Nephron progenitor cell (in vitro differentiated cells): ENCODE measurements at places on chromosomes 5 and 9.

DNA sequence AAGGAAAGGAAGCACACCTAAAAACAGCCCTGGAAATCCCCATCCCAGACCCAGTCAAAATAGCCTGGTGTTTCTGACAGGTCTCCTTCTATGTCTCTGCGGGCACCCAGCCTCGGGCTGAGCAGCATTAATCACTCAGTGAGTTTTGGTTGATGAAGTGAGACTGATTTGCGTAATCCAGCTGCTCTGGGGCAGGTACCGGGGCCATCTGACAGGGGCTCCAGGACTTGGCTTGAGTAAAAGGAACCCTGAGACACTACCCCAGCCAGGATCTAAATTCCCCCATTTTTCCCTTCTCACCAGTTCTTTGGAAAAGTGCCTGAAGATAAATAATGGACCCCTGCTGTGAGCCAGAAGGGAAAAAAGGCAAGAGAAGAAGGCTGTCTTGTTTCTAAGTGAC, 596 bp downstream of the SLC28A3 start:
- H3K27ac ChIP-seq: peak overlapping the region; percentile 16
- no peaks in the 10 kb centered on the region for H3K36me3 ChIP-seq
- peaks cover 11% of the 10 kb centered on the region for H3K27me3 ChIP-seq
- H3K4me1 ChIP-seq: peaks cover 13% of the 10 kb centered on the region

DNA sequence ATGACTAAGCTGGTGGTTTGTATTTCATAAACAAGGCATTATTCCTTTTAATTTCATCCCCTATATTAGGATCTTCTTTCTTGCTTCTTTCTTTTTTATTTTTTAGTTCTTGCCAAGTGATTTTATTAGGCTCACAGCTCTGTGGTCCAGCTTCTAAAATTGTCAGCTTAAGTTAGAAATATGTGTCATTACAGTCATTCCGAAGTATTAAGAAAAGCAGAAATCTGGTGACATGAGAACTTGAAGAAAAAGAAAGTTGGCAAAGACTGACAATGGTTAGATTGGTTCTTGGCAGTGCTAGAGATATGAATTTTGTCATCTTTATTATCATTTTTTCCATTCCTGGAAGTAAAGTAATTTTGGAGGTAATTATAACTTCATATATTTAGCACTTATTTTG, 166.5 kb upstream of the PRR16 start:
- no peaks in the 10 kb centered on the region for H3K36me3 ChIP-seq
- DNase-seq: no peak
- no peaks in the 10 kb centered on the region for H3K4me1 ChIP-seq
- H3K27me3 ChIP-seq: peaks cover 2% of the 10 kb centered on the region
- no peak overlapping the region for H3K4me3 ChIP-seq

GRCh38 chr5:79806741-79807140, 117.1 kb downstream of the CMYA5 start:
- H3K4me1 ChIP-seq: peaks cover 19% of the 10 kb centered on the region
- H3K4me3 ChIP-seq: no peak overlapping the region
- no peak for DNase-seq
- H3K27ac ChIP-seq: no peak overlapping the region

- H3K4me3 ChIP-seq: no peak overlapping the region
- peaks cover 17% of the 10 kb centered on the region for H3K4me1 ChIP-seq
- peaks cover 6% of the 10 kb centered on the region for H3K27me3 ChIP-seq
- no peaks in the 10 kb centered on the region for H3K36me3 ChIP-seq
- no peak for DNase-seq
These were observed 241.1 kb upstream of the PIK3R1 start for GRCh38 chr5:67974471-67974870.

DNA sequence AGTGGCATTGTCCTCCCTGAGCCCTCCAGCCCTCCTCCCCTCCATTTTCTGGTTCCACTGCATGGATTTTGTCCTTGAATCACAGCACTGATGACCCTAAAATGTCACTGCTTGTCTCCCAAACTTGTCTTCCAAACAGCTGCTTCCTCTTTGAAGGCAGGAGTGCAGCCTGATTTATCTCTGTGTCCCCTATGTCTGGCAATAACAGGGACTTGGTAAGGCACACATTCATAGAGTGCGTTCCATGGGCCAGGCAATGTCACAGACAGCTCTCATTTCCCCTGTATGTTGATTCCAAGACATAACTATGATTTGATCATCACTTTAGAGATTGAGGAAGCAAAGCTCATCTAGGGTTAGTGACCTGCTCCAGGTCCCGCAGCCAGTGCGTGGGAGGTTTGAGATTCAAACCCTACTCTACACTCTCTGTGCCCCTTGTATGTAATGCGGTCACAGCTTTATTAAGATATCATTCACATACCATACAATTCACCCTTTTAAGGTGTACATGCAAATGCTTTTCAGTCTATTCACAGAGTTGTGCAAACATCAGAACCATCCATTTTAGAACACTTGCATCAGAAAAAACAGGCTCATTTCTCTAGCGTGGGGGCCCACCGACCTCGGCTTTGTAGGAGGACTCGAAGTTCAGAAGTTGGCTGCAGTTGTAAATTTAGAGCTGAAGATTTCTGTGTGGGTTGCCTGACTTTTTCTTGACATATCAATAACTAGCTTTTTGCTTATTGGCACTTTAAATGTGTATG, 28.4 kb upstream of the BOD1 start:
- no peaks in the 10 kb centered on the region for H3K36me3 ChIP-seq
- DNase-seq: no peak
- H3K4me3 ChIP-seq: no peak overlapping the region
- peaks cover 67% of the 10 kb centered on the region for H3K4me1 ChIP-seq
- H3K27me3 ChIP-seq: peaks cover 11% of the 10 kb centered on the region

- H3K36me3 ChIP-seq: no peaks in the 10 kb centered on the region
- H3K27me3 ChIP-seq: peaks cover 93% of the 10 kb centered on the region
- H3K27ac ChIP-seq: no peak overlapping the region
- DNase-seq: no peak
- H3K4me1 ChIP-seq: peaks cover 14% of the 10 kb centered on the region
- H3K4me3 ChIP-seq: peak overlapping the region; percentile 77
These were observed 1.2 kb downstream of the PDE8B start for GRCh38 chr5:77211691-77212047.

DNA sequence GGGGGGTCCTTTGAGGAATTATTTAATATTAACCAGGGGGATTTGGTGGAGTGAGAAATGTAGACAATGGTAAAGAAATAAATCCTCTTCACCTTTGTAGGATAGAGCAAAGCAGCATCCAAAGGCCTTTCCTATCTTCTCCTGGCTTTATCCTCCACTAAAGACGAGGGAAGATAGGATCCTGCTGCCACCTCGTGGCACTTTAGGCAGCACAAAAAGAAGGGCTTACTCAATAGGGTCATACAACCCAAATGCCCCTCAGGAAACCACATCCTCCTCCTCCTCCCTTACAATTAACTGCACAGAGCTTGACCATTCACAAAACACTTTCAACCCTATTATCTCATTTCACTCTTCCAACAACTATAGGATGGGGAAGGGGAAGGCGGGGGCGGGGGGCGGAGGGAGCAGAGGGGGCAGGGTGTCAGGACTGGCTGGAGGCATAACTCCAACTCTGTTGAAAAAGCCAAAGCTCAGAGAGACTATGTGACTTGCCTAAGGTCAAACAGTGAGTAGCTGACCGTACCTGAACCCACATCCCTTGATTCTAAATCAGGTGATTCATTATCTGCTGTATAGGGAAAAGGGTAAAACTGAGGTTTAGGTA, 45.4 kb upstream of the MYOT start:
- H3K27ac ChIP-seq: no peak overlapping the region
- H3K36me3 ChIP-seq: no peaks in the 10 kb centered on the region
- peak; percentile 38 for DNase-seq
- no peak overlapping the region for H3K4me3 ChIP-seq
- peaks cover 5% of the 10 kb centered on the region for H3K27me3 ChIP-seq

DNA sequence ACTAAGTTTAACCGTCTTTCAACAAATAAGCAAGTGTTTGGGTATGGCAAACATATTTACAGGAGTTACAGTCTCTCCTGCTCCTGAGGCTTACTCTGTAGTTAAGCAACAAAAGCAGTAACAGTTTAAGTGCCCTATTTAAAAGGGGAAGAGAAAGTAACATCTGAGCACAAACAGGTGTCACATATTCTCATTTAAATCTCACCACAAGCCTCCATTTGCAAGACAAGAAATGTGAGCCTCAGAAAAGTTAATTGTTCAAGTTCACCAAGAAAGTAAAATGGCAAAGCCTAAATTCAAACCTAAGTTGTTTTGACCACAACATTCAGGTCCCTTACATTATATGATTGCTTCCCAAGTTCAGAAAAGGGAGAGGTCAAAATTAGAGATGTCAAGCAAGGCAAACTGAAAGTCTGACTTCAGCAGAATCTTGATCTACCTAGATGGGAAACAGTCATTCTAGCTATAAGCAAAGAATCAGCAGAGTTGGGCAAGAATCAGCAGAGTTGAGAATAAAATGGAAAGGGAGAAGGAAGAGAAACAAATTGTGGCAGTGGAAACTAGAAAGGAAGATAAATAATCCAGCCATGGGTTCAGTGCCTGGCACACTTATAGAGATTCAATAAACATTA, 93.4 kb downstream of the STRBP start:
- no peaks in the 10 kb centered on the region for H3K4me1 ChIP-seq
- no peak for DNase-seq
- no peak overlapping the region for H3K4me3 ChIP-seq
- no peaks in the 10 kb centered on the region for H3K27me3 ChIP-seq
- H3K27ac ChIP-seq: no peak overlapping the region

DNA sequence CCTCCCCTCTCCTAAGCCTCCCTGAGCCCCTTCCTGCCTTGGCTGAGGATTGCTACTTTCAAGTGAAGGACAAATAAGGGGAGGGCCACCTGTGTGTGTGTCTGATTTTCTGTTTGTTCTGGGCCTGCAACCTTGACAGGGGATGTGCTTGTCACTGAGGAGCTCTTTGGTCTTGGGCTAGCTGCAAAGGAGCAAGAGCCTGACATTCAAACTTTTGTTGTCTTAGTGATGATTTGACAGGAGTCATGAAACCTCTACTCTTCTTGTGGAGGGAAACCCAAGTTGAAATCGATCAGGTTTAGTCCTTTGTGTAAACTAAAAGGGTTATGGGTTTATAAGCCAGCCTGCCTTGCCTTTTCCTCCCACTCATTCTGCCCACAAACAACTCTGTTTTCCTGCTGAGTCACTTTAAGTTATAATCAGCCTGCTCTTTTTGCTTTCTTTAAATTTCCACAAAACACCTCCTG, 16.9 kb downstream of the CLTA start:
- peak overlapping the region; percentile 92 for H3K27ac ChIP-seq
- no peak overlapping the region for H3K4me3 ChIP-seq
- no peak for DNase-seq
- no peaks in the 10 kb centered on the region for H3K27me3 ChIP-seq
- H3K4me1 ChIP-seq: peaks cover 15% of the 10 kb centered on the region

DNA sequence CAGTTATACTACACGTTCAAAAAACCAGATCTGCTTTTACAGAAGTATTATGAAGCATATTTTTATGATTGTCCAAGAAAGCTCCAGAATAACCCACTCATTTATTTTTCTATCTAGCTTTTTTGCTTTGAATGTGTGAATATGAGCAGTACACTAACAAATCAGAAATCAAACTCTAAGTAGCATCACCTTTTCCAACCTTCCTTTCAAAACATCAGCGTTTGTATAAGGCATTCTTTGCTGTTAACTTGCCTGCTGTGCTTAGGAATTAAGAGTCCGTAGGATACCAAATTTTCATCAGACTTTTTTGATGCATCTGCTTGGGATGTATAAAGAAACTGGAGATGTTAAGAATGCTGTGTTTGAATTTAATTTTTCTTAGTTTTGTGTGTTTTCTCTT, 3.8 kb downstream of the TLE4 start:
- DNase-seq: no peak
- H3K27me3 ChIP-seq: peaks cover under 1% of the 10 kb centered on the region
- peak overlapping the region; percentile 99 for H3K4me3 ChIP-seq
- no peak overlapping the region for H3K27ac ChIP-seq
- peaks cover 44% of the 10 kb centered on the region for H3K36me3 ChIP-seq

GRCh38 chr9:79977074-79977435, 405.3 kb downstream of the TLE4 start:
- H3K36me3 ChIP-seq: peaks cover 7% of the 10 kb centered on the region
- peak overlapping the region; percentile 90 for H3K27ac ChIP-seq

GRCh38 chr5:148586796-148587195, 67.5 kb downstream of the HTR4 start:
- H3K27me3 ChIP-seq: peaks cover 2% of the 10 kb centered on the region
- H3K4me1 ChIP-seq: no peaks in the 10 kb centered on the region
- no peak overlapping the region for H3K27ac ChIP-seq

DNA sequence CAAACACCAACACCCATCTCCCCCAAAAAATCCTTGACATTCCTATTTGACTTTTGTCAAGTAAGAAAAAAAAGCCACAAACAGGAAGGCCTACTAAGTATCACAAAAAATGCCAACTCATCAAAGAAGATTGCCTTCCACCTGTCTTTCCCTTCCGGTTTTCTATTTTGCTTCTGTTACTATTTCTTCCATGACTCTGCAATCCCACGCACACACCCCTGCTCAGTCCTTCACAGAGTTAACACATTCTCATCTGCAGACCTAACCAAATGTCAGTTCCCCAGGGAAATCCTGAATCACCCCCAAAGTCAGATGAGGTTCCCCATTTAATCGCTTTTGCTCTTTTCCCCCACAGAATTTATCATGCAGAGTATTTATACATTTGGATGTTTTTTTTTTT, 15.1 kb downstream of the LPAR1 start:
- no peak overlapping the region for H3K27ac ChIP-seq
- no peak for DNase-seq
- H3K36me3 ChIP-seq: peaks cover 7% of the 10 kb centered on the region
- H3K4me1 ChIP-seq: no peaks in the 10 kb centered on the region

GRCh38 chr9:26158631-26159150, 480.4 kb upstream of the TUSC1 start:
- H3K27ac ChIP-seq: no peak overlapping the region
- no peaks in the 10 kb centered on the region for H3K36me3 ChIP-seq
- DNase-seq: no peak
- H3K27me3 ChIP-seq: no peaks in the 10 kb centered on the region
- H3K4me1 ChIP-seq: no peaks in the 10 kb centered on the region

DNA sequence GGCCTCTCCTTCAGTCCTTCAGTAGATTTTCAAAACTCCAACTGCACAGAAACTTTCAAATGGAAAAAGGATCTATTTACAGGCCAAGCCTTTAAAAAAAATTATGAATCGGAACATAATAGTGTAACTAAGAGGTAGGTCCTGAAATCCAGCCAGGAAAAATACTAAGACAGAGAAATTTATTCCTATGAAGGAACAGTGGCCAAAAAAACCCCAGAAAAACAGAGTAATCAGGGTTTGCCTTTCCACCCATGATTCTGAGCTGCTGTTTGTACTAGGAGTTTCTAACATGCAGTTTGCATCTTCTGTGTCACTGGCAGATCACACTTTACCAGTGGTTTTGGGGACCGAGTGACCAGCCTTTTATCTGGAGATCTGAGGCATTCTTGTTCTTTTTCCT, 93.1 kb upstream of the TMED7 start:
- no peaks in the 10 kb centered on the region for H3K27me3 ChIP-seq
- no peaks in the 10 kb centered on the region for H3K36me3 ChIP-seq
- H3K27ac ChIP-seq: no peak overlapping the region
- DNase-seq: no peak

- H3K4me1 ChIP-seq: peaks cover 49% of the 10 kb centered on the region
- peaks cover 5% of the 10 kb centered on the region for H3K27me3 ChIP-seq
- peaks cover 11% of the 10 kb centered on the region for H3K36me3 ChIP-seq
- DNase-seq: peak; percentile 75
- H3K4me3 ChIP-seq: peak within 1 kb of the TSS; percentile 88
- peak within 1 kb of the TSS; percentile 92 for H3K27ac ChIP-seq
These were observed at the start of gene MVB12B for GRCh38 chr9:126326228-126327005. Gene MVB12B (plus strand): TSS chr9:126326829. CDS start chr9:126326930, 101 bp downstream.

GRCh38 chr5:149583394-149583793, 2.1 kb downstream of the ARHGEF37 start:
- H3K4me3 ChIP-seq: no peak overlapping the region
- H3K36me3 ChIP-seq: no peaks in the 10 kb centered on the region
- peaks cover 47% of the 10 kb centered on the region for H3K27me3 ChIP-seq

GRCh38 chr9:102244916-102245315, 506.5 kb upstream of the GRIN3A start:
- no peak overlapping the region for H3K4me3 ChIP-seq
- no peaks in the 10 kb centered on the region for H3K36me3 ChIP-seq
- no peak for DNase-seq
